Stimulated activated CD4-positive, alpha-beta T cell treated with anti-CD3 and anti-CD28 coated beads, TNF-alpha, amount 100 ng/mL, for 1 hour (primary cell): ENCODE measurements at places on chromosomes 4 and X.

GRCh38 chr4:112818594-112818965 is 181.6 kb downstream of the LARP7 start:
- DNase-seq: no peak

DNA sequence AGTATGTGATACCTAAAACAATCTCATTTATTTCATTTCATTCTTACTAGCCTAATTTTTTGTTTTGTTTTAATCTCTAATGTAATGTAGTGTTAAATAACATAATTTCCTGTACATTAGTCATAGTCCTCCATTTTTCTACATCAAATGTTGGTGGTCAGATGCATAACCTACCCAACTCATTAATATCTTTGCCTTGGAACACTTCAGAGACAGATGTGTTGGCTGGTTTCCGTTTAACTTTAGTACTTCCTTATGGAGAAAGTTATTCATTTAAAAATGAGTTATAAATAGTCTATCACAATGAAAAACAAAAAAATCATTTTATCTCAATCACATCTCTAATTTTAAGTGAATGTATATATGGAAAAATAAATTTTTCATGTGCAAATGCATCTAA is 190.2 kb downstream of the ANTXR2 start:
- DNase-seq: no peak

- no peak for DNase-seq
Observed at GRCh38 chr4:147368948-147369347, 111.9 kb upstream of the EDNRA start.

DNA sequence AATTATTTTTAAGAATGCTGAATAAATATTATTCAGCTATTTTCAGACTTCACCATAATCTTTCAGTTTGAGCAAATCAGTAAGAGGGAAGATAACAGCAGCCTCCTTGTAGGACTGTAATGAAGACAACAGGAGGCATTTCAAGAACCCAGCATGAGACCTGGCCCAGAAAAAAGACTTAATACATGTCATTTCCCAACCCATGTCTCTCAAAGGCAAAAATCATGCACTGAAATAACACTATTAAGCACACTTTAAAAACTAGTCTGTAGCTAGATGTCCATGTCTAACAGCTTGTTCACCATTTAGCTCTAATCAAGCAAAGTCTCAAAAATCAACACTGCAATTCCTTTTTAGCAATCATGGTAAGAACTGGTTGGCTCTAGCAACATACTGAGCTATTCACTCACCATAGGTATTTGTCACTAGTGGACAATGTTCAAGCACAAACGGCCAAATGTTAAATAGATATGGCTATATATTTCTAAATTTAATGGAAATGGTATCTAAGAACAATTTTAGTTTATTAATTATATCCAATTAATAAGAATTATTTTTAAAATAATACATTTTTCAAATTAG is 109.9 kb downstream of the WDFY3 start:
- DNase-seq: no peak

DNA sequence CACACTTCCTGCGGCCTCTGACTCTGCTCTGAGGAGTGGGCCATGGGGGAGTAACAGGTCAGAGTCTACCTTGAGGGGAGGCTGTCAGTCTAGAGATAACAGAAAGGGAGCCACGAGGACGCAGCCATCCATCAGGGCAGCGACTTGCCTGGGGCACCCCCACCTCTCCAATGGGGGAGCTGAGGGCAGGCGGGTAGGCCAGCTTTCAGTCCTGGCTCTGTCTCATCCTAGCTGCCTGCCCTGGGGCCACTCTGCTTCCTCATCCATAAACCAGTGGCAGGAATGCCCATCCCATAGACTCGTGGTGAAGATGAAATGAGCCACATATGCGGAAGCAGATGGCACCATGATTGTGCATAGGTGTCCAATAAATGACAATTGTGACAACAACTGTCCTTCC is 13.2 kb downstream of the MAGED2 start:
- no peak for DNase-seq

DNA sequence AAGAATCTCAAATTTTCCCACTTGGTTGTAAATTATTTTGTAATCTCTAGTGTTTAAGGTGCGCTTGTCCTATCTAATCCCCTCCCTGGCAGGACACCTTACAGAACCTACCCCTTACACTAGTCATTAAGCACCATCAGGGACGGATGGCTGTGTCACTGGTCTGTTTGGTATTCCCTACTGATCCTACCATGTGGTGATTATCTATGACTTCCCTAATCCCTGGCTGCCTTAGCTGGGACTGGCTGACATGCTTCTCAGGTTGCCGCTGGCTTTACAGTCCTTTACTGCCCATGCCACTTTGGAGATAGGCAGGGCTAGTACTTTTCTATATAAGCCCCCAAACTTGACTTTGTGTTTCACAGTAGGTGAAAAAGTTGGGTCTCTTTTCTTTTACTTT is 58.6 kb downstream of the ELOVL6 start:
- no peak for DNase-seq
